Mononuclear cell (primary cell): ENCODE measurements at places on chromosomes 13 and 19. TPM values are rescaled to one million over a fixed set of nuclear protein-coding genes. Genes with fewer than 3 reads are reported as not detected.

The DGKH gene
- total RNA-seq, result 3.9 TPM

The NFKBIB gene
- total RNA-seq, result 22.6 TPM

The ZNF222 gene
- total RNA-seq, result 3.1 TPM

The CYSLTR2 gene
- total RNA-seq, result 4.7 TPM

The CDC42EP5 gene
- not detected for total RNA-seq

The RASGRP4 gene
- total RNA-seq, result 19.3 TPM

The RGL3 gene
- not detected for total RNA-seq

The MCEMP1 gene
- total RNA-seq, result 1.8 TPM

The PTGER1 gene
- not detected for total RNA-seq

The OR10H3 gene
- not detected for total RNA-seq

The GRK1 gene
- total RNA-seq, result not detected

The YJEFN3 gene
- total RNA-seq, result 0.10 TPM

The SUGT1 gene
- 14.9 TPM for total RNA-seq

The ZNF547 gene
- 1.0 TPM for total RNA-seq
